Amniotic stem cell (primary cell): ENCODE measurements at places on chromosomes 7 and 10.
A peak's percentile ranks its signal among the peaks of the same experiment; 100 is the strongest.

- DNase-seq, result no peak
Observed at GRCh38 chr7:158123753-158124152, 463.9 kb downstream of the PTPRN2 start.

- DNase-seq, result no peak
Observed at GRCh38 chr7:154423231-154423630, 371.0 kb downstream of the DPP6 start.

GRCh38 chr7:151692721-151693120 is 173.0 kb upstream of the RHEB start:
- DNase-seq, result no peak

DNA sequence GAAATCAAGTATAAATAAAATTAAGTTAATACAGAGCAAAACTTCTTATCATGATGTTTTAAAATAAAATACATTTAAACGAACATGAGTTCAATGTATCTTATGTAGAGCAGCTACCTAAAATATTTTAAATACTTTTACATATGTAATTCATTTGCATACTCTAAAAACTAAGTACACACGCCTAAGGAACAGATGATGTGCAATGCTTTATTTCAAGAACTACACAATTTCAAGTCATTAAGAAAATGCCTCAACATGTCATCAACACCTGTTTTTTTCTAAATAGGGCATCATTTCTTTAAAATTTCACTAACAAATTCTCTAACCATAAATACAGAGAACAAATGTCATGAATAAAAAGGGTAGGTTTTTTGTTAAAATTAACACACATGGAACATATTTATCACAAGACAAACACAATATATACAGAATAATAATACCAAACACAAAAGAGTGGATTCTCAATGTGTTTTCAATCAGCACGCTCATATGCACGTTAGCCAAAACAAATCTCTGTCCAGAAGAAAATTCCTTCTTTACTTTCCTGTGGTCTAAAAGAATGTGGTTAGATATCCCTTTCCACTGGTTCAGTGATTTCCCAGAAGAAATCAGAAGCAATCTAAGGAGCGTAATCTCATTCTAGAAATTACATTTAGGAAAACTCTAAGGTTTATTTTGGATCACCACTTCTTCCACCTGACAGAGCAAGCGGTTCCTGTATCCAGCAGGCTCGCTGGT is 73.0 kb upstream of the PFKP start:
- DNase-seq, result no peak

- DNase-seq, result no peak
Observed at GRCh38 chr7:143120691-143121405, 11.0 kb upstream of the PIP start.

- DNase-seq, result no peak
Observed at GRCh38 chr10:78702186-78702585, 366.6 kb upstream of the ZMIZ1 start.

- DNase-seq, result no peak
Observed at GRCh38 chr7:107471292-107472070, 1.6 kb downstream of the GPR22 start.

GRCh38 chr7:144027070-144027469 is 21.7 kb upstream of the OR2A5 start:
- DNase-seq, result peak; percentile 11
